ENCODE measurements at places on chromosomes 11 and 22. TPM values are rescaled to one million over a fixed set of nuclear protein-coding genes. Genes with fewer than 3 reads are reported as not detected.
A peak's percentile ranks its signal among the peaks of the same experiment; 100 is the strongest.

DNA sequence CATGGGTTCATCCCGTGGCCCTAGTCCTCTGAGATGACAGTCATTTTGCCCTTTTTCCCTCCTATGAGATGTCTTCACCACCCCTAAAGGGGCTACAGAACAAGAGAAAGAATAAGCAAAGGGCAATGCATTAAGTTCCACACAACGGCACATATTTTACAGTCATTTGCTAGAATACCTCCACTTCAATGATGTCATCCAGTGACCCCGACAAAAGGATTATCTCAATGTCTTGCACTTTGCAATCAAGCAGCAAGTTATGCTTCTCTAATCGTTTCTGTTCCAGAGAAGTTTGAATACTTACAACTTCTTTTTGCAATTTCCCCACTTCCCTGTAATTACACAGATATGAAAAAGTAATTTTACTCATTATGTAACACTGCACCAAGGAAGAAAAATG lies 49.9 kb downstream of the FAM118A start:
- H3K36me3 ChIP-seq = no peaks in the 10 kb centered on the region
- no peaks in the 10 kb centered on the region for H3K4me1 ChIP-seq
- peaks cover 12% of the 10 kb centered on the region for H3K27me3 ChIP-seq
- DNase-seq = no peak

GRCh38 chr11:46072172-46072964 lies 48.9 kb downstream of the PHF21A start:
- H3K36me3 ChIP-seq = peaks cover 3% of the 10 kb centered on the region
- H3K27ac ChIP-seq = no peak overlapping the region
- DNase-seq = no peak

DNA sequence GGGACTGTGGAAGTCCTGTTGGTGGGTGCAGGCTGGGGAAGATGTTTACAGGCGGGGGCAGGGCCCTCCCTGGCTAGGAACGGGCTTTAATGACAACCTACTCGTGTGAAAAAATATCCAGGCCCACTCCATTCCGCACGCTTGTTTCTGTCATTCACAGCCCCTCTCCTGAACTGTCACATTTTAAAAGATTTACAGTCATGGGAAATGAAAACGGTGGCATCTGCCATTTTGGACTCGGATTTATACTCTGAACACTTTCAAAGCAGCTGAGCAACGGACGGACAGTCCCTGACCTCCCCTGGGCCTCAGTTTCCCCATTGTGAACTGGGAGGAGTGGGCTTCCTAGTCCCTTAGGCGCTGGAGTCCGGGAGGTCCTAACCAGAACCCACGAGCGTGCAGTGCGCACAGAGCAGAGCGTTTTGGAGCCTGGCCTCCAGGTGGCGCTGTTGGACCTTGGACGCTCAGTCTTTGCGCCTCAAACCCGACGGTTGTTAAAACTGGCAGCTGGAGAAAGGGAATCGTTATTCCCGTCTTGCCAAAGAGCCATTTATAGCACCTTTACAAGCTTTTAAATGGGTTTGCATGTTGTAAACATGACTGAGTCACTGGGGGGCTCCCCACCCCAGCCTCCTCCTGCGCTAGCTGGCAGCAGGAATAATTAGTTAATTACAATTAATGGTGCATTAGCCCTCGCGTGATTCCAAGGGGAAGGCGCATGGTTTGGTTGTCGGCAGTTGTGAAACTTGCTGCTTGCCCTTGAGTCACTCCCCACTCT lies 75.3 kb downstream of the FBLN1 start:
- DNase-seq = peak; percentile 84
- H3K27me3 ChIP-seq = no peaks in the 10 kb centered on the region

DNA sequence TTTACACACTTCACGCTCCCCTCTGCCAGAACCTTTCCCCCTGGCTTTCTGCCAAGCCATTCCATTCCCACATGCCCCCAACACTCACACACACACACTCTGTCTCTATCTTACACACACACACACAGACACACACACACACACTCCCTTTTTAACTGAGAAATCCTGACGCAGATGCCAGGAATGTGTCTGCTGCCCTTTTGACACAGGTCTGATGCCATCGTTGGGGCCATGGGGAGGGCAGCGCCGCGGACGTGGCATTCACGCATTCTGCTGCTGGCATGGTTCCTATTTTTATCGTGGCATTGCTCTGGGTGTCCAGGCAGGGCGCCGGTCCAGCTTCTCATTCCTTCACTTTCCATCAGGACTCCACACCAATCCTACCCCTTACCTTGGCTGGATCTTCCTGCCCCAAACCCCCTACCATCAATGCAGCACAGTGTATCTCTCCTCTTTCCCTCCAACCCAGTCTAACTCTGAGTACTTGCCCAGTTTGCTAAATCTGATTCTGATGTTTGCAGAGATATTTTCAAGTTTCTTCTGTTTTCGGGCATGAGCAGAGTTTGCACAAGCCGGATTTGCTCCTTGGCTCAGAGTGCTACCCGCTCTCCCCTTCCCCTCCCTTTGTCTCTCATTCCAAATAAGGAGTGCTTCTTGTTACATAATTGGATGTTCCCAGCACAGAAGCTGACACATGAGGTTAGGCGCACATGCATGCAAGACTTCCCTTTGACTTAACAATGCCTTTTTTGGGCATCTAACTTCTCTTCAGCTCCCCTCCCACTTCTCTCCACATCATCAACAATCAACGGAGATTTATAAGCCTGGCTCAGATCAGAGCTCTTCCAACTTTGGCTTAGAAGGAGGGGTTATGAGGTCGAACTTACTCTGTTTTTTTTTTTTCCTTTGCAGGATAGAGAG lies 18.8 kb downstream of the SNX19 start:
- peaks cover 59% of the 10 kb centered on the region for H3K36me3 ChIP-seq
- H3K27me3 ChIP-seq = no peaks in the 10 kb centered on the region
- no peaks in the 10 kb centered on the region for H3K4me1 ChIP-seq
- no peak overlapping the region for H3K4me3 ChIP-seq
- no peak overlapping the region for H3K27ac ChIP-seq
- DNase-seq = no peak

- H3K27ac ChIP-seq = no peak overlapping the region
- H3K4me3 ChIP-seq = no peak overlapping the region
- H3K27me3 ChIP-seq = no peaks in the 10 kb centered on the region
- H3K4me1 ChIP-seq = peaks cover 9% of the 10 kb centered on the region
- no peak for DNase-seq
These were observed 35.5 kb downstream of the CDPF1 start for GRCh38 chr22:46214616-46215015.

- no peaks in the 10 kb centered on the region for H3K27me3 ChIP-seq
- H3K27ac ChIP-seq = peak overlapping the region; percentile 84
- peaks cover 37% of the 10 kb centered on the region for H3K4me1 ChIP-seq
- H3K36me3 ChIP-seq = peaks cover 31% of the 10 kb centered on the region
These were observed 1.7 kb upstream of the LDHA start for GRCh38 chr11:18392434-18393321.

GRCh38 chr22:20248461-20248978 lies 19.6 kb downstream of the RTN4R start:
- DNase-seq = no peak
- peaks cover 26% of the 10 kb centered on the region for H3K4me1 ChIP-seq
- H3K36me3 ChIP-seq = no peaks in the 10 kb centered on the region
- H3K27ac ChIP-seq = no peak overlapping the region
- H3K27me3 ChIP-seq = no peaks in the 10 kb centered on the region

DNA sequence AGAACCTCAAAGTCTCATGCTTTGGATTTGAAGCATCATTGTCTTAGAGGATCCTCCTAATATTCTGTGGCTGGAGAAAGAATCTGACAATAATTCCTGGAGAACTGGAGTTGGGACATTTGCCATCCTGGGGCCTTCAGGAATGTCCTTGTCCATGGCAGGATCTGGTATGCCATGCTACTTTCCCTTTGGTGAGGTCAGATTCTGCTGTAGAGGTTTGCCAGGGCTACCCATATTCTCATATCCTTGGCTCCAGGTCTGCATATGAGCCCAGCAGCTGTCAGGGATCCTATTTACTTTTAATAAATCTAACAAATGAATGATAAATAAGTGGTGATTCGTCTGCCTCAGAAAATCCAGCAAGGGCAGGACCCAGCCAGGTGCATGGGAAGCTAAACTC lies 35.0 kb downstream of the ARL14EP start:
- no peak overlapping the region for H3K27ac ChIP-seq
- H3K27me3 ChIP-seq = peaks cover 6% of the 10 kb centered on the region
- no peaks in the 10 kb centered on the region for H3K36me3 ChIP-seq
- DNase-seq = no peak
- no peaks in the 10 kb centered on the region for H3K4me1 ChIP-seq

DNA sequence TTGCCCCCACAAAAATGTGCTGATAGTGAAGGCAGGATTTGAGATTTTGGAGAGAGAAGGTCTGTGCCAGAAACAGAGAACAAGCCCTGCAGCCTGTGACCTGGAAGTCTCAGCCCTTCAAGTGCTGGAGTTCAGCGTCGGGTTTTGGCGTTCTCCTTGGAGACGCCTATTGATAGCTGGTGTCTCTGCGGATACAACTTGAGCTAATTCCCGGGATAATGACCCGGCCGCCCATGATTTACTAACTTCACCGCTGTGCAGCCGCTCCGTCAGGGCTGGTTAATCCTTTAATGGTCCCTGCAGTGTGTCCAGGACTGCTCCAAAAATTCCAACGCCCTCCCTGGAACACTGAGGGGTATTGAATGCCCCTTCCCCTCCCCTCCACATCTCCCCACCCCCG lies 76.6 kb downstream of the WT1 start:
- H3K27me3 ChIP-seq = peaks cover 2% of the 10 kb centered on the region
- no peaks in the 10 kb centered on the region for H3K4me1 ChIP-seq
- no peak for DNase-seq
- no peak overlapping the region for H3K4me3 ChIP-seq
- H3K27ac ChIP-seq = no peak overlapping the region

- no peaks in the 10 kb centered on the region for H3K36me3 ChIP-seq
- peak; percentile 75 for DNase-seq
- no peaks in the 10 kb centered on the region for H3K27me3 ChIP-seq
- H3K4me1 ChIP-seq = peaks cover 62% of the 10 kb centered on the region
- H3K4me3 ChIP-seq = peak overlapping the region; percentile 62
These were observed 3.8 kb downstream of the RSPH14 start for GRCh38 chr22:23137905-23138561.

Gene RTN4RL2
- 0.47 TPM for total RNA-seq

Gene GPHA2
- not detected for total RNA-seq
